NCI-H146 (cell line): ENCODE measurements at places on chromosomes 2 and 18.

- DNase-seq, result peak; percentile 39
Measured at GRCh38 chr2:96117701-96118588, 1.6 kb upstream of the ADRA2B start.

- no peak for DNase-seq
Measured at GRCh38 chr2:129975016-129975774, 4.3 kb upstream of the RAB6C start.

- no peak for DNase-seq
Measured at GRCh38 chr18:7174344-7175095, 56.4 kb upstream of the LRRC30 start.

DNA sequence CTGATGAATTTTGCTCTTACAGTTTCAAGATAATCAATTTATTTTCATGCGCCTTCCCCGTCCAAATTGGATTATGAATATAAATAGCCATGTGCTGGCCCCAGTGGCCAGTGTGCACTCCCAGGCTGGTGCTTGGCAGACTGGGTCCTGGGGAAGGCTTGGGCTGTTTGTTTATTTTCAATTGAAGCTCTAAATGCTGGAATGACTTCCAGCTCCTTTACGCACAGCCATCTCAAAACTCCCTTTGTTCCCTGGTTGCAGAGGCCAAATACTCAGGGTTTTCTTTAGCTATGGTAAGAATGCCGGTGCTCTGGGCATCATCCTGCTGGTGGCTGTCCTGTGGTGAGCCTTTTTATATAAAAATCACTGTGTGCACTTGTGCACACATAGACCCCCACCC is 131.5 kb downstream of the PRKCE start:
- peak; percentile 19 for DNase-seq

- DNase-seq, result no peak
Measured at GRCh38 chr2:3238951-3239841, 138.4 kb downstream of the EIPR1 start.

DNA sequence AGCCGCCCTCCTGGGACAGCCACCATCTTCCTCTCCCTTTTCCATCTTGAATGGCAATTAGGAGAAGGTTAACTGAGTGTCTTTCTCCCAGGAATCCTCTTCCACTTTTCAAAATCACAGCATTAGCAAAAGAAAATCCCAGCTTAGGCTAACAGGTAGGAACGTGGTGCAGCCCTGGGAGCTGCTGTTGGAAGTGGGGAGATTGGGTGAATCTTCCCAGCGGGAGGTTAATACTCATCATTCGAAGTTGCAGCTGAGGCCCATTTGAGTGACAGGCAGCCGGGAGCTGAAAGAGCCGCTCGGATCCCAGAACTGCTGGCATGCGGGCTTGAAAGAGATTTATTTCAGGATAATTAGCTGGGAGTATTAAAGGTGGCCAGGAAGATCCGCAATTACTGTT is 306.0 kb downstream of the BCL11A start:
- no peak for DNase-seq

DNA sequence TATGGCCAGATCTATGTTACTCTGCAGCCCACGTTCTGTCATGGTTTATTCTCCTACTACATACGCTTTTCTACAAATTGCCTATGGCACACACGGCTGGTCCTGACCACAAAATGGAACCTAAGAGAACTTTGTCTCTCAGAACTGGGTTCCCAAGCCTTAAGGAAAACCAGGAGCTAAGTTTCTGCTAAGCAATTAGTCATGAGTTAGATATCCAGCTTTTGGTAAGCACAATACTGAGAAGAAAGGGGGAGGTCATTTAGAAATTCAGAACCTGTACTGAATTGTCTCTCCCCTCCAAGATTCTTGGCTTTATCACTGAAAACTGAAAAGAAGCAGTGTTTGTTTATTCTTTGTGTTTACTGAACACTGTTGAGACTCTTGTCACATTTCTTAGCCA is 283.5 kb upstream of the TANK start:
- DNase-seq, result no peak

- DNase-seq, result peak; percentile 22
Measured at GRCh38 chr2:134988994-134989605, 58.1 kb downstream of the MAP3K19 start.

GRCh38 chr2:64730551-64731262 is 77.0 kb upstream of the SERTAD2 start:
- DNase-seq, result peak; percentile 73

DNA sequence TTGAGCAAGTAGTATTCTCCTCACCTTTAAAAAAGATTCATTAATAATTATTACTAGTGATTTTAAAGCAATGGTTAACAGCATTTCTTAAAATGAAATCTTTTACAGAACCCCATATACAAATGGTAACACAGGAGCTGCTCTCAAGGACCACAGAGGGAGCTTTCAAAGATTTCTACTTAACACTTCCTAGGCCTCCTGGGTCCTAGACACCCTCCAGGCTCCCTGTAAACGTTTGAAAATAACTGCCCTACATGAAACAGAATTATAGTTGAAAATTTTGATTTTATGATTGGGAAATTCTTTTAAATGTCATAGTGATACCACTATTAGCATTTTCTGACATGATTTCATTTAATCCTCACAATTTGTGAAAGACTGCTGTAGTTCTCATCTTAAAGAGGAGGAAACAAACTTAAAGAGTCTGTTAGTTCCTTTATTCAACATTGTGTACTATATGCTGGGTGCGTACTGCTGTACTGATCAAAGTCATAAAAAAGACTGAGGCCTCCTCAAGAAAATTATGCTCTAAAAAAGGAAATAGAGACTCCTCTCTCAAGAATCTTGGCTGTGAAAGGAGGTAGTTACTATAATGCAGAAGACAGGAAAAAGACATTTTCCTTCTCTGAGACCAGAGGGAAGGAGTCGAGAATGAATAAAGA is 10.6 kb downstream of the CUL3 start:
- no peak for DNase-seq

- DNase-seq, result no peak
Measured at GRCh38 chr2:179622635-179623300, 238.6 kb downstream of the ZNF385B start.

DNA sequence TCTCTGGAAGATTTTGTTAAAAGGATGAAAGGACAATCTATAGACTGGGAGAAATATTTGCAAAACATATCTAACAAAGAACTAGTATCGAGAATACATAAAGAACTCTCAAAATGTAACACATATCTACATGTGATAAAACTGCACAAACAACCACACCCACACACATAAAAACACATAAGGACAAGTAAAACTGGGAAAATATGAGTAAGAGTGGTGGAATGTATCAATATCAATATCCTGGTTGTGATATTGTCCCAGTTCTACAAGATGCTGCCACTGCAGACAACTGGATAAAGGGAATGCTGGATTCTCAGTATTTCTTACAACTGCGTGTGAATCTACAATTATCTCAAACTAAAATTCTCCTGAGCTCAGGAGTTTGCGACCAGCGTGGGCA is 9.3 kb downstream of the VPS4B start:
- no peak for DNase-seq

- no peak for DNase-seq
Measured at GRCh38 chr18:77157312-77157711, 24.7 kb upstream of the MBP start.

GRCh38 chr2:199490049-199490448 is 32.3 kb upstream of the SATB2 start:
- DNase-seq, result no peak

DNA sequence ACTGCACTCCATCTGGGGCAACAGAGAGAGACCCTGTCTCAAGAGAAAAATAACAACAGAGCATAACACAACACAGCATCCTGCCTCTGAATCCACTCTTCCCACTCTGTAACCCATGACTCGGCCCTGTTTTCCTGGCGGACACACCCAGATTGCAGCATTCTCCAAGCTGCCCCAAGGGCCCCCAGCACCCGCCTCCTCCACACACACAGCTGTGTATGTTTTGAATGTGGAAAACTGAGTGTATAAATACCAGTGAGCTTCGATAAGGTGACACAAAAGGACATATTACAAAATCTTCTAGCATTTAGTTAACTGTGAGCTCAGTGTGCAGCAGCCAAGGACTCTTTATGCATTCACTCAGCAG is 13.0 kb downstream of the IMPA2 start:
- DNase-seq, result no peak

DNA sequence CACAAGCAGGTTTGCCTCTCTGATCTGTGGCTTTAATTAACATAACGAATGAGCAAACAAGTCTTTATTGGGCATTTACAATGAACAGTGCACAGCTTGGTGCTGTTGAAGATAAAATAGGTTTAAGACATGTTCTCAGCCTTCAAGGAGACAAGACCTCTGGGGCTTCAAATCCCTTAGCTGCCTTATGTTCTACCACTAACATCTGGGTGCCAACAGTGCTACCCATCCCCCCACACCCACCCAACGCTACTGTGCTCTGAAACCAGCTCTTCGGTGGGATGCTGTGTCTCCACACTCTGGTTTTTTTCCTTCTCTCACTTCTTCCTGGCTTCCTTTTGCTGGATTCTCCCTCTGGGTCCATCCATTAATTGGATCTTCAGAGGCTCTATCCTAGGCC is 14.1 kb upstream of the B3GNT2 start:
- no peak for DNase-seq

- DNase-seq, result no peak
Measured at GRCh38 chr2:236498369-236498768, 71.3 kb upstream of the ACKR3 start.

DNA sequence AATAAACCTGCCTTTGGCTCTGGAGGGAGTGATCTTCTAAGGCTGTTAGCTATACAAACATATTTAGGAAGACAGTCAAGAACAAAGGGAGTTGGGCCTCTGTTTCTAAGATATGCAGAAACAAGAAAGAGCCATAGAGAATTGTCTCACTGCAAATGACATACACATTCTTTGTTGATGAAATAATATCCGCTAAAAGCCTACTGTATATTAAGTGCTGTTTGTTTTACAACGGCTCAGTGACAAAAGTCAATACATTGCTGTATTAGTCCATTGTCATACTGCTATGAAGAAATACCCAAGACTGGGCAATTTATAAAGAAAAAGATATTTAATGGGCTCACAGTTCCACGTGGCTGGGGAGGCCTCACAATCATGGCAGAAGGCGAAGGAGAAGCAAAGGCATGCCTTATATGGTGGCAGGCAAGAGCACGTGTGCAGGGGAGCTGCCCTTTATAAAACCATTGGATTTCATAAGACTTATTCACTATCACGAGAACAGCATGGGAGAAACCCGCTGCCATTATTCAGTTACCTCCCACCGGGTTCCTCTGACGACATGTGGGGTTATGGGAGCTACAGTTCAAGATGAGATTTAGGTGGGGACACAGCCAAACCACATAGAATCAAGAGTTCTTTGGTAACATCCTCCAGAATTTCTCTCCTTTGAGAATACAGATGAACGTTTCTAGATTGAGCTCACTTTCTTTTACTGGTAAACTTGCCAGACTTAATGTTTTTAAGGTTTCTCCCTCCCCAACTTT is 157.8 kb downstream of the PIK3C3 start:
- DNase-seq, result peak; percentile 35

GRCh38 chr2:132656266-132656975 is 13.6 kb downstream of the LYPD1 start:
- no peak for DNase-seq

GRCh38 chr2:18788592-18788991 is 199.2 kb upstream of the NT5C1B start:
- DNase-seq, result no peak

- no peak for DNase-seq
Measured at GRCh38 chr2:53785366-53785765, 1.4 kb downstream of the ASB3 start.

GRCh38 chr2:118980022-118980421 is 38.0 kb downstream of the MARCO start:
- no peak for DNase-seq

DNA sequence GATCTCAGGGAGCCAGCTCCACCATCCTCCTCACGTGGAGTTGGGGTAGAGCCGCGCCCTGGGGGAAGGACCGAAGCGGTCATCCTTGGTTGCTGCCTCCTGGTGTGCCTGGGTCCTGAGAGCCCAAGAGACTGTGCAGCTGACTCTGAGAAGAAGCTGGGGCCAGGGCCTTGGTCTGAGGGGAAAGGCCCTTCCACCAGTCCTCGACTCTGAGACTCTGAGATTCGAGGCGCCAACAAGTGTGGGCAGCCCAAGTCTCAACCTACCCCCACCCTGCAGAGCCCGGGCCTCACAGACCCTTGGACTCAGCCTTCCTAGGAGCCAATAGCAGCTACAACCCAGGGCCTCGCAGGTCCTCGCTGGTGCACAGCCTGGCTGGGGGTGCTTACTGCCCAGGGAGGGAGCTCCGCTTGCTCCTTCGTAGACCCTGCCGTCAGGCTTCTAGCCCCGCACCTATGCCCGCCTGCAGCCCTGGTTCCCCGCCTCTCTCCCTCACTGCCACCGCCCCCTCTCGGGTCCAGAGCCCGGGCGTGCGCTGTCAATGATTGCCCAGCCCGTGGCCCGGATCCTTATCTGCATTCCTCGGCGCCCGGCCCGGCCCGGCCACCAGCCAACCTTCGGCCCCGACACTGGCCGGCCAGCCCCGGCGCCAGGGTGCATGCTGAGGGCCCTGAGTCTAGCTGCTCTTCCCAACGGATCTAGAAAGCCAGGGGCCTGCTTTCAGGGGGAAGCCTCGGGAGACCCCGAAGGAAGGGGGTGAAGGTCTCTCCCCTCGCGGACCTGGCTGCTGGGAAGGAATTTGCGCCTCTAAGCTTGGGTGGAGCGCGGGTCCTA is 2.0 kb downstream of the IHH start:
- no peak for DNase-seq

GRCh38 chr2:164568317-164568716 is 53.0 kb downstream of the GRB14 start:
- DNase-seq, result no peak

DNA sequence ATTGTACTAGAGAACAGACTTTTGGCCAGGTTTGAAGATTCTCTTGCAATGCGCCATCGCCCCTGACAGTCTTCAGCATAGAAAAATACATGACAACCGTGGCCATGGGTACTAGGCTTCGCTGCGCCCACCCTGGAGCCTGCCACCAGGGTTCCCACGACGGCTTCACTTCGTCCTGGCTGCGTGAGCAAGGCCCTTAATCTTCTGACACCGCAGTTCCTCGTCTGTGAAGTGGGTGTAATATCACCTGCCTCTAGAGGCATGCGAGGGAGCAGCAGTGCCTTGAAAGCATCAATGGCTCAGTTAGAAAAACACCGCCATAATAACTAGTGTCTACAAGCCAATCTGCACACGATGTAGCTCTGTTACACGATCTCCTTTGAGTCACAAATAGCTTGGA is 175.2 kb upstream of the HS6ST1 start:
- DNase-seq, result no peak

- no peak for DNase-seq
Measured at GRCh38 chr18:32264401-32264800, 74.6 kb downstream of the MEP1B start.

DNA sequence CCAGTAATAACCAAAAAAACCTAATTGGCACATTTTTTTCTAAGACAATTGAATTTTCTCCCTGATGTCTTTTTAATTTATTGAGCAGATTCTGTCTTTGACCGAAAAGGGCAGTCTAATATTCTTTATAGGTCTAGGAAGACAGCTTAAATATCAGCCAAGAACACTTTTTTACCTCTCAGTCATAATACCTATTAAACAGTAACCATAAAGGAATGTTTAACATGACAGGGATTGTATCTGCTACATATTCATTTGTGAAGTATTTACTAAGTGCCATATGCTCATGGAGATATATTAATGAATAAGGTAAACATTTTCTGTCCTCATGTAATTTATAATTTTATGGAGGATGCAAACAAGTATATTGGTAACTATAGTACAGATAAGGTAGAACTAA is 3.1 kb upstream of the HTR2B start:
- no peak for DNase-seq

- no peak for DNase-seq
Measured at GRCh38 chr2:102433973-102434654, 11.2 kb downstream of the IL18RAP start.
